Anterior cingulate cortex (tissue), 58 donors: ENCODE measurements at places on chromosomes 1 and 21.
A peak's percentile ranks its signal among the peaks of the same experiment; 100 is the strongest.

- no peak for DNase-seq
These were observed 46.2 kb downstream of the OSBPL9 start for GRCh38 chr1:51663105-51663504.

GRCh38 chr1:165355139-165355976 is 1.2 kb downstream of the LMX1A start:
- DNase-seq: no peak

DNA sequence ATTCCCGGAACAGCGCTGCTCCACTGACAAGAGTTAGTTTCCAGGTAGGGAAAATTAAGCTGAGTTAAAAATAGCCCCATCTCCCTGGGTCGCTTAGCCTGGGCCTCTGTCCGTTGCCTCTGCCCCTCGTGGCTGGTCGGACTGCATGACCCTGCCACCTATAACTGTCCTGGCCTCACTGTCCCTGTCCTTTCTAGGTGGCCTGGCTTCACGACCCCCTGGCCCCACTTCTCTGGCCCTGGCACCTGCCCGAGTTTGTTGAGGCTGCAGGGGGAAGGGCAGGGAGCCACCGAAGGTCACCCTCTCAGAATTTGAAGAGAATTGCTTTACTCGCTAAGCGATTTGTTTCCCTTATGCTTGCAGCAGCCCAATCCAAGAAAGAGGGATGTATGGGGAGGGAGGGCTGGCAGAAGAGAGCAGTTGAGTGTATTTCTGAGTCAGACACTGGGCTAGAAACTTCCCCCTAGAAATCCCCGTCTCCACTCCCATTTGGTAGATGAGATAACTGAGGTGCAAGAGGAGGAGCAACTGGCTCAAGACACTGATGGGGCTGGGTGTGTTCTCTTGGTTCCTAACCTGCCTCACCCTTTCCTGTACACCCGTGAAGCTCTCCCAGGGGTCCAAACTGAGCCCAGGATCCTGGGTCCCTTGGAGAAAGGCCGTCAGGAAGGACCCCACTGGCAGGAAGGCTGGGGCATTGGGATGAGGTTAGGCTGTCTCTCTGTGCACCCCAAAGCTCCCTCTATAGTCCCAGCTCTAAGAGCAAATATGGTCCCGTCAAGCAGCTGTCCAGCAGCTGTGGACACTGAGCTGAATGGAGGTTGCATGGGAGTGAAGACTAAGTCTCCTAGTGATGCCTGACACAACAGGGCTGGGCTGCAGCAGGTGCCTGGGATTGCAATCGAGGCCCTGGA is 2.9 kb upstream of the EDN2 start:
- DNase-seq: no peak

DNA sequence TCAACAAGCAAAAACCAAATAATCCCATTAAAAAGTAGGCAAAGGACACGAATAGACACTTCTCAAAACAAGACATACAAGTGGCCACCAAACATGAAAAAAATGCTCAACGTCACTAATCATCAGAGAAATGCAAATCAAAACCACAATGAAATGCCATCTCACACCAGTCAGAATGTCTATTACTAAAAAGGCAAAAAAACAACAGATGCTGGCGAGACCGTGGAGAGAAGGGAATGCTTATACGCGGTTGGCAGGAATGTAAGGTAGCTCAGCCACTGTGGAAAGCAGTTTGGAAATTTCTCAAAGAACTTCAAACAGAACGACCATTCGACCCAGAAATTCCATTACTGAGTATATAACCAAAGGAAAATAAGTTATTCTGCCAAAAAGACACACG is 145.1 kb upstream of the EDN2 start:
- no peak for DNase-seq

DNA sequence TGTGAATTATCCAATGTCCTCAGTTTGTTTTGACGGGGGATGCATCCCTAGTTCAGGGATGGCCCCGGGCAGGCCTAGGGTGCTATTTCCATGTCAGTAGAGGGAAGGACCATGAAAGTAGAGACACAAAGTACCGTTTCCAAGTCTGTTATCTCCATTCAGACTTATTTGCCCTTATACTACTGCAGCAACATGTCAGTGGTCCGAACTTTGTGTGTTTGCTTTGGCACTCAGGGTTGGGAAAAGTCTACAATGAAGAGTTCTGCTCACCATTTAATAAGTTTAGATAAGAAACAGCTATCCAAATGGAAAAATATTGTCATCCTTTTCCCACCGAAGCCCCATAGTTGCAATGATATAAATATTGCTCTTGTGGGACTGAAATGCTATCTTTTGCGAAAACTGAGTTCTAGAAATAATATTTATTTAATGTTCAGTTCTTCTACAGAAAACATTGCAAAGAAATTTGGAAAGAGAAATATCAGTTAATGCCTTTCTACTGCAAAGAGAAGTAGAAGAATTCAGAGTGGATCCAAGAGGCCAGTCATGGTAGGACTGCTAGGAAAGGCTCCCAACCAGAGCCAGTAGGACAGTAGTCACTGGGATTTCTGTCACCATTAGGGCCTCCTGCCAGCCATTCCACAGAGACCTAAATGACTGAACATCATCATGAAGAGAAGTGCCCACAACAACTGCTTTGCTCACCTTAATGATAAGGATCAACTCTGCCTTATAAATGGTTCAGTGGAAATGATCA is 11.5 kb upstream of the AGT start:
- no peak for DNase-seq

DNA sequence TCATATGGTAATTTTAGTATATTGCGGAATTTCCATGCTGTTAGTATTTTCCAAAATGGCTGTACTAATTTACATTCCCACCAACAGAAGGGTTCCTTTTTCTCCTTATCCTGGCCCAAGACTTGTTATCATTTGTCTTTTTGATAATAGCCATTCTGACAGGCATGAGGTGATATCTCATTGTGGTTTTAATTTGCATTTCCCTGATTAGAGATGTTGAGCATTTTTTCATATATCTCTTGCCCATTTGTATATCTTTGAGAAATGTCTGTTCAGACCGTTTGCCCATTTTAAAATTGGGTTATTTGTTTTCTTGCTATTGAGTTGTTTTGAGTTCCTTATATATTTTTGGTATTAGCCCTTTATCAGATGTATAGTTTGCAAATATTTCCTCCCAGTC is 14.0 kb downstream of the CAPZA1 start:
- no peak for DNase-seq

GRCh38 chr1:56206391-56206790 is 373.0 kb downstream of the PLPP3 start:
- no peak for DNase-seq

GRCh38 chr1:231862611-231863010 is 236.0 kb downstream of the DISC1 start:
- no peak for DNase-seq

DNA sequence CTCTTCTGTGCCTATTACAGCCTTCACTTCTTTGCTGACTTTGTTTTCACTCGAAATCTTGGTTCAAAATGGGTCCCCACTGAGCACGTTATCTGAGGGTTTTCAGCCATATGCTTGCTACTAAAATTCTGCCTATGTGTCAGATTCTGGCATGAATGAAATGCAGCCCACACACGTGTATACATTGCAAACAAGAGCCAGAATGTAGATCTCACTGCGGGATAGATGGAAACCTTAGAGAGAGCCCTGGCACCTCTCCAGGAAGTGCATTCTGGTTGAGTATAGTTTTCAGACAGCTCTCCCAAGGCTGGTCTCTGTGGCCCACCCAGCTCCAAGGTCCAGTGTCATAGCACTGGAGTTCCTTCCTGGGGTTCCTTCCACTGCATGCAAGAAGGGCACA is 234.7 kb upstream of the GJB5 start:
- DNase-seq: no peak

- DNase-seq: no peak
These were observed 22.8 kb downstream of the LACTBL1 start for GRCh38 chr1:22949822-22950331.

DNA sequence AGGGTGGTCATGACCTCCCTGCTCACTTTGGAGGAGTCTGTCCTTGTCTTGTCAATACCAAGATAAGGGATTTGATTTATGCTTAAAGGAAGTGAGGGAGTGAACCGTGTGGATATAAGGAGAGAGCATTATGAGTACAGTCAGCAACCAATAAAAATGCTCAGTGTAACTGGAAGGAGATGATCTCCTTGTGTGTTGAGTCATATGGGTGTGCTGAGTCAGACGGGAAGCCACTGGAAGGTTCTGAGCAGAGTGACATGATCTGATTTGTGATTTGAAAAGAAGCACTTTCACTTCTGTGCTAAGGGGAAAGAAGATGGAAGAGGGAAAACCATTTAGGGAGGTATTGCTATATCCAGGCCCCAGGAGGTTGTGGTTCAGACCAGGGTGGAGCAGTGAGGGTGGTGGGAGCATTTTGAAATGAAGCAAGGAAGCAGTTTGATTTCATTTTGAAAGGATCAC is 2.5 kb upstream of the BCL10 start:
- DNase-seq: no peak

DNA sequence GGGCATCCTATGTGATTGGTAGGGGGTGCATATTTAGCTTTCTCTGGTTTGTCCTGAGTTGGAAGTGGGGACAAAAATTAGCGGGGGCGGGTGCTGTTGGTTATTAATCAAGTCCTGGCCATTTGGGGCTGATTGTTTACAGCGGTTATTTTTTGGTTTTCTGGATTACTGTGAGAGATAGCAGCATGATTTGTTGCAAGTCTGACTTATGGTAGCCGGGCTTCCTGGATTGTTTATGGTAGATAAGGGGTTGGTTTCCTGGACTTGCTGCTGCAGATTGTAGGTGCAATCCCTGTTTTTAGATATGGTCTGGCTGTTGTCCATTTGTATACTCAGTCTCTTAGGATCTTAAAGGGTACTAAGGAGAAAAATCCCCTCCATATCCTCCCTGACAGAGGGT is 12.1 kb upstream of the PROK1 start:
- DNase-seq: no peak

GRCh38 chr21:36149788-36150711 is 6.6 kb upstream of the DOP1B start:
- DNase-seq: peak; percentile 19

DNA sequence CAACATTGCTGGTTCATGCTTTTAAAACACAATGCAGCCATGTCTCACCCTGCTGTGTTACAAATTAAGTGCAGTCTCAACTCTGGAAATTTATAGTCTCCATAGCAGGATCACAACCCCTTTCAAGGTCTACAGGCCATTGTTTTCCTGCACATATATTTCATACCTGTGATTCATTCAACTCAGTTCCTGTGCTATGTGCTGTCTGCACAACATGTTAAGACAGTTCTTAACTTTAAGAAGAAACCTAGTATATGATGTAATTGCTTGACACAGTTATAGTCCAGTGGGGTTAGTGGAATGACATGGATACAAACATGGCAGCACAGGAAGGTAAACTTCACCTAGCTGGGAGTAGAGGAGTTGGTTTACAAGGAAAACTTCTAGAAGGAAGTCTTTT is 106.4 kb downstream of the IFI44 start:
- no peak for DNase-seq

DNA sequence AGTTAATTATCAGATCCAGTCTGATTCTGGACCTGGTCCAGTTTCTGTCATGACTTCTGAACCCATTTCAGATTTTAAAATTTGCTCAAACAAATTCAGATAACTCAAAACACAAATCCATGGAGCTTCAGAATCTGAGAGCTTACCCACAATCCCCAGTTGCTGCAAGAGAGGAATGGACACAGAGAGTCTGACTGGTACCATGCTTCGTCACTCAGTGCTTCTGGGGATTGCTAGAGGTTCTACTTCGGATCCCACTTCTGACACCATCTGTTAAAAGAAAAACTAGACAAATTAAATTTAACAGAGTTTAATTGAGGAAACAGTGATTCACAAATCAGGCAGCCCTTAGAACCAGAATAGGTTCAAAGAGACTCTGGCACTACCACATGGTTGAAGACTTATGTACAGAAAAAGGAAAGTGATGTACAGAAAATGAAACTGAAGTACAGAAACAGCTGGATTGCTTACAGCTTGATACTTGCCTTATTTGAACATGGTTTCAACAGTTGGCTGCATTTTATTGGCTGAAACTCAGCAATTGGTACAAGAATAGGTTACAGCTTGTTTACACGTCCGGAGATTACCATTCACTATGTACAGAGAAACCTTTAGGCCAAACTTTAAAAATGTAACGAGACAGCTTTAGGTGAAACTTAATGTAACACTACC is 60.7 kb upstream of the TEKT2 start:
- DNase-seq: no peak

DNA sequence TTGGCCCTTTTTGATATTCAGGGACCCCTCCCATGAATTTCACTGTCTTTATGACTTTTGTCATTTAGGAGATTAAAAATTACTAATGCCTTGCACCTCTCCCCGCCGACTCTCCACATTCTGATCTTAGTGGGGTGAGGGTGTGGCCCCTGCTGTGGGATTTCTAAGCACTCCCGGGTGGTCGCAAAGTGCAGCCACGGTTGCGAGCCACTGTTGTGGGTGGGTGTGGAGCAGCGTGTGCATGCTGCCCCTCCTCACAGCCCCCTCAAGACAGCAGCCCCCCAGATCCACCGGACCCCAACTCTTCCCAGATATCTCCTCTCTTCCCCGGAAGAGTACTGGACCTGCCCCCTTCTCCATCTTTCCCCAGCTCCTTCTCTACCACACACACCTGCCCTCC is 66.6 kb upstream of the EFHD2 start:
- DNase-seq: no peak

DNA sequence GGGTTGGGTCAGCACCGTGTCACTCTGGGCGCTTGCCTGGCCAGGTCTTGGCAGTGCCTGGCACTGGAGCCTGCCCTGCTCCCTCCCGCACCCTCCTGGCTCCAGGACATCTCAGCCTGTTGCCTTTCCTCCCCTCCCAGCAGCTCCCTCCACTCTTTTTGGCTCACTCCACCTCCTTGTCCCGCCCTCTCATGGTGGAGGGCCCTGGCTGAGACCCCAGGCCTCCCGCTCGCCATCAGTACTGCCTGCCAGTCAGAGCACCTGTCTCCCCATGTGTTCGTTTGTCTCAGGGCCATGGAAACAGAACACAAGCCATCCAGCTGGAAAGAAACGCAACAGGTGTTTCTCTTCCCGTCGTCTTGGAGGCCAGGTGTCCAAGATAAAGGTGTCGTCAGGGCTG is 61.0 kb downstream of the B3GALT5 start:
- no peak for DNase-seq

GRCh38 chr1:153643100-153643499 is 9.2 kb downstream of the CHTOP start:
- no peak for DNase-seq

GRCh38 chr21:30620080-30620479 is 347 bp upstream of the KRTAP20-4 start:
- no peak for DNase-seq

- DNase-seq: no peak
These were observed 11.0 kb upstream of the TNFRSF8 start for GRCh38 chr1:12052008-12052573.

DNA sequence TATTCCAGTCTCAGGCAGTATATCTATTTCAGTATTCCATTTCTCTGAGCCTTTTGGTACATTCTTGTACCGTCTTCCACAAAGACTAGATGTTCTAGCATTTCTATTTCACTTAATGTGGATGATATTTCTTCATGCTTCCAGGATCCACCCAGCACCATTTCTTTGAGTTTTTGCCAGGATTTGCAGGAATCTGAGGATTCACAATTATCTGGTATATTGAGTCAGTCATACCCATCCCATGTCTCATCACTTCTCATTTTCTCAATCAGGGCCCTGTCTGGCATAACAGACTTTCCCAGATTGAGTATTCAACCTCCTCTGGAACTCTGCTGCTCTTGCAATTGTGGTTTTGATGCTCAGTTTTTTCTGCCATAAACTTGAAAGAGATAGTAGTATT is 20.9 kb upstream of the COL11A1 start:
- DNase-seq: no peak

- no peak for DNase-seq
These were observed 120.3 kb downstream of the PTPRU start for GRCh38 chr1:29356663-29357062.

GRCh38 chr21:44454747-44455523 is at the start of gene LRRC3:
TSS of gene LRRC3 (plus strand) at chr21:44455510. CDS start at chr21:44456645, 1,135 bp downstream.
- DNase-seq: peak; percentile 2

- DNase-seq: no peak
These were observed 90.3 kb downstream of the DISC1 start for GRCh38 chr1:231716879-231717278.
